ENCODE measurements at places on chromosomes 1 and 21. TPM values are rescaled to one million over a fixed set of nuclear protein-coding genes. Genes with fewer than 3 reads are reported as not detected.

DNA sequence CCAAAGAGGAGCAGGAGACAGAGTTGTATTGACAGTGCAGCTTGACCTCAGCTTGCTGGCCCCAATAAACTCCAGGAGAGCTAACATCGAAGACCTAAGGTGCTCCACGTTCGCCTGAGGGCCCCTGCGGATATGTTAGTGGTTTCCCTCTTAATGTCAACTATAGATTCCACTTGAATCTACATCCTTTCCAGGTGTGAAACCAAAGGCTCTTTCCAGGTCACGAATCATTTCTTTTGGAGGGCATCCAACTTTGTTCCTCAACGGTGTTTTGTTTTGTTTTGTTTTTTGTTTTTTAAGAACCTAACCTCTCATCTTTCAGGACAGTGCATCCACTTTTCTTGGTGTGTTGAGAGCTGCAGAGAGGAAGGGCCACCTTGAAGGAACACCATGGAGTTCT lies 267.6 kb upstream of the SGIP1 start:
- peak; percentile 63 for DNase-seq

- DNase-seq: no peak
Observed at GRCh38 chr1:3127738-3128137, 58.7 kb downstream of the PRDM16 start.

DNA sequence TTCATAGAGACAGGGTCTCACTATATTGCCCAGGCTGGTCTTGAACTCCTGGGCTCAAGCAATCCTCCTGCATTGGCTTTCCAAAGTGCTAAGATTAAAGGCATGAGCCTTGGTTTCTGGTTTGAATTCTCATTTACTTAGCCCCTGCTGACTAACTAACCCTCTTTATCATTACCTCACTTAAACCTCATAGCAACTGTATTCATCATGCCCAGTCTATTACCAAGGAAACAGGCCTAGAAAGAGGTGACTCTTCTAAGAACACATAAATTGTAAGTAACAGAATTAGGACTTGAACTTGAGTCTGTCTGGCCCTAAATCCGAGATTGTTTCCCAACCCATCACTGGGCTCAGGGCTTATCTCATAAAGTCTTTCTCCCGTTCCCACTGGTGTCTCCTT lies 44.2 kb downstream of the TMEM53 start:
- no peak for DNase-seq

DNA sequence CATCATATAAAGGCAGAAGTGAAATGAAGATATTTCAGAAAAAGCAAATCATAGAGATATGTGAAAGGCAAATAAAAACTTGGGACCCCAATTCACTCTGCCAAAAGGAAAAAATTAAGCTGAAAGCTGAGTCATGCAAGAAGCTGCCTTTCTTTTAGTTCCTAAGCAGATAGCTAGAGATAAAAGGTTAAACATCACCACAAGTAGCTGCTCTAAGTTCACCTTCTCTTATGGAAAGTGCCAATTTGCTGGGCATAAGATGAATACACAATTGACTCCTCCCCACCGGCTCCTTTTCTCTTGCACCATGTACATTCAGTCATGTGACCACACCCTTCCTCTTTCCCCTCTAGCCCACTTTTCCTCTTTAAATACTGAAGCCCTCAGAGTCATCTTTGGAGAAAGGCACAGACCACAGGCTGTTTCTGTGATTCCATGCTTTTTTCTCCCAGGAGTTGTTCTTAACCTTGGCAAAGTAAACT lies 5.4 kb upstream of the SUMO3 start:
- no peak for DNase-seq

GRCh38 chr1:108034396-108034795 lies 69.4 kb upstream of the VAV3 start:
- no peak for DNase-seq

GRCh38 chr1:231311720-231312431 lies 25.8 kb downstream of the EXOC8 start:
- DNase-seq: no peak

GRCh38 chr1:221494670-221495069 lies 247.2 kb downstream of the DUSP10 start:
- DNase-seq: peak; percentile 75

- peak; percentile 42 for DNase-seq
Observed at GRCh38 chr1:36115931-36116330, 9.1 kb downstream of the COL8A2 start.

- no peak for DNase-seq
Observed at GRCh38 chr1:224770336-224770693, 154.2 kb downstream of the CNIH3 start.

DNA sequence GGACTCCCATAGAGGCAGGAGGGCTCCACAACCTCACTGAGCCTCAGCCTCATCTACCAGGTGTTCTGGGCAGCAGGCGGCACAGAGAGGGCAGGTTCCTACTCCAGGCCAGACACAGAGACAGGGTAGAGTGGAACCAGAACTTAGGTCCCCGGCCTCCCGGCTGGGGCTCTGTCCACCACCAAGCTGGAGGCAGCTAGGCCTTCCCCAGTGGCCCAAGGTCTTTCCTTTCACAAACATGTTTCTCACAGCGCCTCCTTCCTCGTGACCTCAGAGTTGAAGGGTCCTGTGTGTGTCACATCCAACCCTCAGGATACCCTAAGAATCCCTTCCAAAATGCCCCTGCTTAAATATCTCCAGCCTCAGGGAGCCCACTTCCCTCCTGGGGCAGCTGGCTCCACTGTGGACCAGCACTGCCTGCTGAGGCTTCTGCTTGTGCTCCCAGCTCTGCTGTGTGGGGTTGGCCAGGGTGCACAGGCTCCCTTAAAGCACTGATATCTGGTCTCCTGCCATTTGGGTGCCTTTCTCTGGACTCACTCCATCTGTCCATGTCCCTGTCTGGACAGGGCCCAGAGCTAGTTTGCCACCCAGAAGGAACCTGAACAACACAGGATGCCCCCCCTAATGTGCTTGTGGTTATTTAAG lies 33.2 kb upstream of the MAGOH start:
- DNase-seq: no peak

GRCh38 chr1:18948048-18948912 lies 8.2 kb downstream of the IFFO2 start:
- DNase-seq: no peak

DNA sequence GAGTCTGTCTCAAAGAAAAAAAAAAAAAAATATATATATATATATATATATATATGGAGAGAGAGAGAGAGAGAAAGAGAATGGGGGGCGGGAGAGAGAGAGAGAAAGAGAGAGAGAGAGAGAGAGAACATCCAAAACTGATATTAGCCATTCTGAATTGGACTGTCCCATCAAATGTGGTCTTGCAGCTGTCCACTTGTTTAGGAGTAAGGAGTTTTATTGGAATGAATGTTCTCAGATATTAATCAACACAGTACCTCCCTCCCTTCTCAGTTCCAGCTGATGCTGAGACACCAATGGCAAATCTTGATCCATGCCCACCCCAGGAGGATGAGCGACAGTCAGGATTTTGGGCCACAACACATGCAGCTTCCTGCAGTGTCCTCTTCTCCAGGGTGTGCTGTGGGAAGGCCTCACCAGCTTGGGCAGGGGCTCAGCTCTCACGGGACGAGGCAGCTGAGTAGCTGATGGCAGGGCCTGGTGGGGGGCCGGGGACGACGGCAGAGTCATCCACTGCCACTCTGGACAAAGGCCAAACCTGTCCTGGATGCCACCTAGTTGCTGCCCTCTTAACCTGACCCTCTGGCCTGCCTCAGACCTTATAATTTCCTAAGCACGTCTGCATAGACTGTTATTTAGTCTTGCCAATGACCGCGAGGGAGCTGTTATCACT lies 9.3 kb upstream of the CLDN14 start:
- no peak for DNase-seq

- no peak for DNase-seq
Observed at GRCh38 chr1:204152310-204153044, 633 bp upstream of the ETNK2 start.

- peak; percentile 11 for DNase-seq
Observed at GRCh38 chr1:43992232-43992995, 1.0 kb downstream of the CCDC24 start.

DNA sequence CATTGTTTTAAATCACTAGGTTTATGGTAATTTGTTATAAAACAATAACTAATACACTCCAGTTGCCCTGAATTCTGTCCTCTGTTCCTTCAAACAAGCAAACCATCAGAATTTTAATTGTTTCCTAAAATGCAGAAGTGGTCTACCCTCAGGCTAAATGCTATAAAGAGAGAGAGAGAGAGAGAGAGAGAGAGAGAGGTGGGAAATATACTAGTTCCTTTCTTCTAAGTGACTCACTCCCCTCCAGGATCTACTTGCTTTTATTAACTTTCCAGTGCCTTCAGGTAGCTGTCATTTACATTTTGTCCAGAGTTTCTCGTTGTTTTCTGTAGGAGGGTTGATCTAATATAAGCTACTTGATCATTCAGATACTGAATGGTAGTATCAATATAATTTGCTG lies 26.4 kb downstream of the LRRC53 start:
- no peak for DNase-seq

DNA sequence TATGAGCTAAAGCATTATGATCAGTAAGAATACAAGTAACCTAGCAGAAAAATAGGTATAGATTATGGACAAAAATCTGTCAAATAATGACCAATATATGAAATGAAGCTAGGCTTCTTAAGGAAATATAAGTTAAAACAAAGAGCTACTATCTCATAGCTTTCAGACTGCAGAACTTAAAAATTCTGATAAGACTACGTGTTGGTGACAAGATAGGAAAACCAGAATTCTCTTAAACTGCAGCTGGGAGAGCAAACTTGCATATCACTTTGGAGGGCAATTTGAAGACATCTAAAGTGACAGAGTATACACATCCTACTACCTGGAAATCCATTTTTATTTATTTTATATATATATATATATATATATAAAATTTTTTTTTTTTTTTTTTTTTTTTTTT lies 65.5 kb downstream of the LTN1 start:
- DNase-seq: no peak

DNA sequence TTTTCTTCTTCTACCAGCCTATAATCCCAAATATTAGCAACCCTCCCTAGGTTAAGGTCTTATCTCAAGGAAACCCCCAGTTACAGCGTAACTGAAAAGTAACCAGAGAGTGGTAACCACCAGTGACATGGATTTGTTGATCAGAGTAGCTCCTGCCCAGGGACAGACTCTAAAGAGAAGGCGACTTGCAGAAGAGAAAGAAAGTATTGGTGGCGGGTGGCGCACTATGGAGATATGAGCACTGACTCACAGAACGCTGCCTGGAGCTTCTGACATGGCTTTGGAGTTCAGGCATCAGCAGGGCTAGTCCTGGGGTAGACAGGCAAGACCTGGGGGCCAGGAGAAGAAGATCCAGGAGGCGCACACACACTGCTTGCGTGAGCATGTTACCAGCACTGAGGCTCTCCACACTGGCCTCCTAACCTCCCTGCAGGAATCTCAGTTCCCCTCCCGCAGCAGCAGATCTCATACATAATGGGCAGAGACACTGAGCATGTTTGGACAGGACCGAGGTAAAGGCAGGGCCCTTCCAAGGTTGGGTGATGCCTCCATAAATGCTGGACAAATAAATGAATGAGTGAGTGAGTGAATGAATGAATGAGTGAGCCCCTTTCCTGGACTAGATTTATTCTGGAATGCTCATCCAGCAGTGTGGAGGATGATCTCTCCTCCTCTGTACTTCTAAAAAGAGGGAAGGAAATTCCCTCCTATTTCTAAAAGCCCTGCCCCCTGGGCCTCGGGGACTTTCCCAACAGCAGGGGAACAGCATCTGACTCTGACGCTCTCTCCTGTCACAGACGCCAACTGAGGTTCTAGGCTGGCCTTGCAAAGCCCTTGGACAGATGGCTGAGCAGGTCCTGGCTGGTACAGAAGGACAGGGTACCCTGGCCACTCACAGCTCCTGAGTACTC lies 175.5 kb downstream of the CLIC6 start:
- DNase-seq: peak; percentile 77

DNA sequence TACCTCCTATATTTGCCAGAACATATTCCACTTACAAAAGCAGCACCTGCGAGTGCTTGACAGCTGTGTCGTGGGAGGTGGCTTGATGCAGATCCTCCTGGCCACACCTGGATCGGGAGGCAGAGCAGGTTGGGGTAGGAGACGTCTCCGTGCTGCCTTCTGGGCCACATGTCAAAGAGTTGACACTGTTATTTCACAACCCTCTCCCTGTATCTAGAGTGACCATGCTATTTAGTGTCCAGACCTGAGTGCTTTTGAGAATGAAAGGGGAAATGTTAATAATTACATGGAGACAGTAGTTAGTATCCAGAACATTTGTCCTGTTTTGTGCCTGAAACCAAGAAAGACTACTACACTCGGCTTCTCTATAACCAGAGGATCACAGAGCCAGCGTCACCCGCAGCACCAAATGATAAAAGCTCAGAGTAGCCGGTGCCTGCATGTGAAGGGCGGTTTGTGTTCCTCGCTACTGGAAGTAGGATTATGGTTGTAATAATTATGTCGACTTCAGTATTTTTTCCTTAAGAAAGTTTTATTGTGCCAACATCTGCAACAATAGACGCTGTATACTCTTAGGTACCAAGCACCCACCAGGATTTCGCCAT lies 77.1 kb downstream of the GALNT2 start:
- no peak for DNase-seq

DNA sequence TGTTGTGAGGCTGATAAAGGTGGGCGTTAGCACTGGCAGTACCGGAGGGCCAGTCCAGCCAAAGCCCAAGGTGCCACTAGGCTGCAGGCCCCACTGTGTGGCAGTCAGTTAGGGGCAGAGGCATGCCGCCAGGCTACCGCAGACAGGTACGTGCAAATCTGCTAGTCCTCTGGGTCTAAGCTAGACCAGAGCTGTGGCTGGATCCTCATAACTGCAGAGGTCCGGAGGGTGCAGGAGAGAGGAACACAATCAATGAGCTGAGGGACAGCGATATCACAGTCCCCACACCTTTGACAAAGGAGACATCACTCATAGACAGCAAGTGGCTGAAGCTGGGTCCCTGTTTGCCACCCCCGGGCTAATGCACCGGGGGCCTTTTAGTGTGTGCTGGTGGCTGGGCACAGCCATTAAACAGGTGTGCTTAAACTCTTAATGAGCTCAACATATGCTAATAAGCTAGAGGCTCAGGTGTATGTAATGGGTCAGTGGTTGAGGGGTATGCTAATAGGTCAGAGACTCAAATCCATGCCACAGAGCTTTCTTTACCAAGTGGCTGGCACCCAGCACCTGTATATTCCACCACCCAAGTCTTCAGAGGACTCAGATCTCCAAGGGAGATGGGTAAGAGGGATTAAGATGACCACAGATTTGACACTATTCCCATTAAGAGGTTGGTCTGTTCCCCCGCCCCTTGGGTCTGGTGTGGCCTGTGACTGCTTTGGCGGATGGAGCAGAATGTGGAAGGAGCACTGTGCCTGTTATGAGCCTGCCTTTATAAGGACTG lies 82.0 kb downstream of the GLIS1 start:
- DNase-seq: no peak

GRCh38 chr21:44005593-44005992 lies 6.5 kb upstream of the TRAPPC10 start:
- no peak for DNase-seq

CRYBG2 gene
- polyA plus RNA-seq: 4.8 TPM

CHD5 gene
- polyA plus RNA-seq: 0.06 TPM

FCRL1 gene
- polyA plus RNA-seq: not detected

CHI3L1 gene
- polyA plus RNA-seq: not detected

RNU1-1 gene
- not detected for polyA plus RNA-seq

MYCL gene
- polyA plus RNA-seq: 3.3 TPM

KRTAP21-2 gene
- polyA plus RNA-seq: not detected
